Bone marrow (tissue), 2 donors: ENCODE measurements at places on chromosomes 13 and 19.

- DNase-seq, result no peak
Measured at GRCh38 chr13:92842145-92842544, 384.5 kb upstream of the GPC6 start.

- DNase-seq, result no peak
Measured at GRCh38 chr13:44273991-44274770, 99.4 kb upstream of the SERP2 start.

DNA sequence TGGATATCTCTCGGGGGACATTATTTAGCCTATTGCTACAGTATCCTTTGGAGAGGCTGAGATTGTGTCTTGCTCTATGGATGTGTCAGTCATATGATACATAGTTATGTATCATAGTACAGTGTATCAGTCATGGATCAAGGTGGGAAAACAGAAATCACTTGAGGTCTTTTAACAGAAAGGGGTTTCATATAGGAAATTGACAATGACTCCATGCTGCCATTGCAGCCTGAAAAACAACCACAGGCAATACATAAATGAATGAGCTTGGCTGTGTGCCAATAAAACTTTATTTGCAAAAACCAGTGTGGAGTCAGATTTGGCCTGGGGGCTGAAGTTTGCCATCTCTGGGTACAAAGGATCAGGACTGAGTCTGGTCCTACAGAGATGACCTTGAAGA lies 35.4 kb downstream of the COLGALT1 start:
- DNase-seq, result no peak

DNA sequence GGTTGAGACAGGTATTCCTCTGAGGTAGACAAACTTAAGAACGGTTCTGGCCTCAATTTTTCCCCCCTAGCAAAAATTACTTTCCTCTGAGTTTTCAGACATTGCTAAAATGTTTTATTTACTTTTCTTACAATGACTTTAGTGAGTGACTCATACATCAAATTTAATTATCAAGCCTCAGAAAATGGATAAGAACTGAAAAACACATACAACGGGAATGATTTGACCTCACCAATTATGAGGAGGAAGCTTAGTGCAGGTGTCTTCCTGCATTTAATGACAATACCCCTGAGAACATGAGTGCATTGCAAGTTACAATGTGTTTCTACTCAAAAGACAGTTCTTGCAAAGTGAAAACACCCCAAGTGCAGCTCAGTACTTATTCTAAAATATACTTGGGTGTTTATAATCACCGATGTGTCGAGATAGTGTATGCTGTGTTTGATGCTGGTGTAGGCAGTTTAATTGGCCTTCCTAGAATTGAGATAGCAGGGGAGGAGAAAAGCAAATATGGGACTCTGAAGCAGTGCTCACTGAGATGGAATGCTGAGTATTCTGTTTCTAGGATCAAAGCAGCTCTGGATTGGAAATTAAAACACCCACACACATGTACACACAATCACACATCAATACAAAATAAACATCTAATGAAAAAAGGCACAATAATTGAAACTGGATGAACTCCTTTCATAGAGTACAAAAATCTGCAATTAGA lies 189.5 kb upstream of the SLC10A2 start:
- DNase-seq, result no peak

- DNase-seq, result no peak
Measured at GRCh38 chr13:95624020-95624419, 20.5 kb downstream of the DZIP1 start.

DNA sequence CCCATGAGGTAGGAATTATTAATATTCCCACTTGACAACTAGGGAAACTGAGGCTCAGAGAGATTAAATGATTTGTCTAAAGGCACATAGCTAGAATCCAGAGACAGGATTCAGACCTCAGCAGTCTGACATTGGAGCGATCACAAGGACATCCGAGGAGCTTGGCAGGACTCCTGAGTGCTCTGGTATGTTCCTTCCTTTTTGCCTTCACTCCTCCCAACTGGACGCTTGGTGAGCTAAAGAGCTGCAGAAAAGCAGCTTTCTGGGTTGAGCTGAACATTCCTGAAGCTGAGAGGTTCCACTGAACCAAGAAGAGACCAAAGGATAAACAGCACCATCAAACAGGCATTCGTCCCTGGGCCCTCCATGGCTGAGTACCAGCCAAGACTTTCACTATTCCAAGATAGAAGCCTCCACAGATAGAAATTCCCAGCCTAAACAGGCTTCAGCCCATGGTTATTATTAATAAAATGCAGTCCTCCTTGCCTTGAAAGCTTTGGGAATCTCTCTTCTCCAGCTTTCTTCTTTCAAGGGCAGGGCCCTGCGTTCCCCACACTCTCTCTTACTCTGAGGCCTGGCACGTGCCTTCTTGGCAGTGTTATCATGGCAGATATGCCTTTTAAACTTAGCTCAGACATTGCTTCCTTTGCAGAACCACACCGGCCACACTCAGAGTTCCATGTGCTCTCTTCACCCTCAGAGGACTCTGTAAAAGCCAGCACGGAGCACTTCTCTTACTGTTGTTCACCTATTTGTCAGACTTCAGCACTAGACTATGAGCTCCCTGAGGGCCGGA lies 97.1 kb downstream of the CYSLTR2 start:
- DNase-seq, result no peak

DNA sequence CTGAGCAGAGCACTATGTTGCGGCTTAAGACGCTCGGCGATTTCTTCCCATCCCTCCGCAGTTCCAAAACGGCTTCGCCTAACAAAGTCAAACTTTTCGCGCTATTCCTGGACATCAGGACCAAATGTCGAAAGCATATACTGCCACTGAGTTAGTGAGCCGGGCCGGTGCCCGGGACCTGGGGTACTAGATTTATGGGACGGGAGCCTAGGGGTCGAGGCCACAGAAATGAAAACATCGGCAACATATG lies 699 bp downstream of the RCBTB2 start:
- DNase-seq, result no peak

GRCh38 chr19:11194656-11195558 lies 2.4 kb downstream of the KANK2 start:
- no peak for DNase-seq

DNA sequence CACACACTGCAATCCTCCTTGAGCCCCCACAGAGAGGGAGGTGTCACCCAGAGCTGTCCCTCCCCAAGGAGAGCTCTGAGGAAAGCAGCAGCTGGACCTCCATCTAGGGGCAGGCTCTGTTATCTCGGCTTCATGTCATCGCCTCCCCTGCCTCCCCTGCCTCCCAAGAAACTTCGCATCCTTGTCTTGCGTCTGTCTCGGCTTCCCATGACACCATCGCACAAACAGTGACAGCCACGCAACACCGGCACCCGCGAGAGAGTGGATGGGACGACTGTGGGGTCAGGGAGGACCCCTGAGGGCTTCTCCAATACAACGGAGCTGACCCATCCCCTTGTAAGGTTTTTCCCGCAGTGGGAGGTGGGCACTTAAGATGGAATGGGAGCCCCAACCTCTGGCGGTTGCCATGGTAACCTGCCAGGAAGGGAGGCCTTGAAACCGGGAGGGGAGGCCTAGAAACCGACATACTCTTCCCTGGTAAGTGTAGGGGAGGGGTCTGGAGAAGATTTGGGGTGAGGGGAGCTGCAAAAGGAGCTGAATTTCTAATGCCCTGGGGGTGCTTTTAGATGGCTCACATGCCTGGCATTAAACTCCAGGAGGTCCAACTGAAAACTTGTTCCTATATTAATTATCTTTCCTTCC lies 16.3 kb downstream of the TLE2 start:
- no peak for DNase-seq

DNA sequence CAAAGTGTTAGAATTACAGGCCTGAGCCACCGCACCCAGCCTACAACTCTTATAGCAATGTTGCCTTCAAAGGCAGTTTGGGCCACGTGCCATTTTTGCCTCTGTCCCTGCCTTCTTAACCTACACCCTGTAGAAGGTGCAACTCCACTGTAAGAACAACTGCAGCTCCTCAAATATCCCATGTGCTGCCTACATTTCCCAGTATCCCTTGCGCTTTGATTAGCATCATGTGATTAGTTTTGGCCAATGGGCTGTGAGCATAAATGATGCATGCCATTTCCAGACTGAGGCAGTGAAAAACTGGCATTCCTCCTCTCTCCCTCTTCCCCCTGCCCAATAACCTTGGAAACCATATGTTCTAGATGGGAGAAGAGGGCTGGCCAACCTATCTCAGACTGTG lies 75.2 kb upstream of the MRI1 start:
- no peak for DNase-seq

GRCh38 chr19:30802424-30803013 lies 430.3 kb downstream of the ZNF536 start:
- no peak for DNase-seq

DNA sequence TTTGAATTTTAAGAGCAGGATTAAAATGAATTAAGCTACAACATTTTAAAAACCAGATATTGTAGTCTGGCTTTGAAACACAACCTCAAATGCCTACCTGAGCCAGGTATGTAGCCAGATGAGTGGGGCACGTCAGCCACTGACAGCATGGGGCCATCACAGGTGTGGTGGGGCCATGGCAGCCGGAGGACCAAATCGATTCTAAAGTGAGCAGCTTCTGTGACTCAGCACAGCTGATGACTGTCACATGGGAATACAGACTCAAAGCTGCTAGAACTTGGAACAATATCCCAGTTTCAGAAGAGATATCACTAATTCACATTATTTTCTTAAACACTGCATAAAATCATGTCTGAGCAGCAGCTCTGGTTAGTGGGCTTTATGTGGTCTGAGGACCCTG lies 52.8 kb downstream of the SERP2 start:
- DNase-seq, result no peak

DNA sequence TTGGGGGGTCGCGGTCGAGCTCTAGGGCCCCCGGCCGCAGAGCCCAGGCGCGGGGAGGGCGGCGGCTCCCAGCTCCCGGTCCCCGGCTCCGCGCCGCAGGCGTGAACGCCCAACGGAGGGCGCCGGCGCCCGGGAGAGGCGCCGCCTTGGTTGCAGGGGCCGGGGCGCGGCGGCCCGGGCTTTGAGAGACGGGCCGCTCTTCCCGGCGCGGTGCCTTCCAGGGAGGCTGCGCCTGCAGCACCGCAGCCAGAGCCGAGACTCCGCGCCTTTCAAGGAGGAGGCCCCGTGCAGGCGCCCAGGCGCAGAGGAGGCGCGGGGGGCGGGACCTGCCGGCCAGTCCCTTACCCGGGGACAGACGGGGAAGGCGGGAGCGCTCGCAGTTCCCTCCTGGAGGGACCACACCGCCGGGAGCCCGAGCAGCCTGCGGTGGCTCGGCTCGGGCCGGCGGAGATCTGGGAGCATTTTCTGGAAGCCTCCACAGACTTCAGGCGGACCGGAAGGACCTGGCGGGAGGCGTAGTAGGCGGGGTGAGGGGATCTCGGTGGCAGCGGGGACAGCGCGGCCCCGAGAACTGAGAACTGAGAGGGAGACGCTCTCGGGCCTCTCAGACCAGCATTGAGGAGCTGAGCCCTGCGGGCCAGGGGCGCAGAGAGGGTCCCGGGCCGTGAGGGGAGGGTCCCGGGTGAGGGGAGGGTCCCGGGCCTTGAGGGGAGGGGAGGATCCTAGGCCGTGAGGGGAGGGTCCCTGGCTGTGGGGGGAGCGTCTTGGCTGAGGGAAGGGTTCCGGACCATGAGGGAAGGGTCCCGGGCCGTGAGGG lies 25.5 kb upstream of the MCF2L start:
- DNase-seq, result peak; percentile 7

DNA sequence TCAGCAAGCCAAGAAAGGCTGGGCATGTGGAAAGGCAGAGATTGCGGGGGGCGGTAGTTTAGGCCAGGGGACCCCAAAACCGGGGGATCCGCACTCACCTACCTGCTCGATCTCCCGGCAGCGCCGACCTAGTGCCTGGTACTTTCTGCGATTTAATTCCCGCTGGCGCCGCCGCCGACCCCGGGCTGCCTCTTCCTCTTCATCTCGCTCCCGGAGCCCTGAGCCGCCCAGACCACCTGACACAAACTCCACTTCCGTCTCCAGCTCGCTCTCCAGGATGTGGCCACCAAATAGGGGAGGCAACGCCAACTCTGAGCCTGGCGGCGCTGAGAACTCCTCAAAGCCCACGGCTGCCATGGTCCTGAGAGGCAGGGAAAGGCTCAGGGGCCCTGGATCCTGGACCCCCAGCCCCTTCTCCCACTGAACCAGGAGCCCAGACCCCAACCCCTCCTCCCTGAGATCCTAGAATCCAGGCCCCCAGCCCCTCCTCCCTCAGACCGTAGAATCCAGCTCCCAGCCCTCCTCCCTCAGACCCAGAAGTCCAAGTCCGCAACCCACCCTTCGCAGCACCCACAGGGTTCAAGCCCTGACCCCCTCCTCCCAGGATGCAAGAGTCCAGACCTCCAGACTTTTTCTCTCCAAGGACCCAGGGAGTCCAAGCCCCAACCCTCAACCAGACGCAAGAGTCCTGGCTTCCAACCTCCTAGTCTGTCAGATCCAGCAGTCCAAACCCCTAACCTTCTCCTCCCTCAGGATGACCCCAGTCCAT lies 933 bp downstream of the TFPT start:
- DNase-seq, result no peak

GRCh38 chr13:79389026-79389425 lies 17.0 kb downstream of the RBM26 start:
- peak; percentile 51 for DNase-seq

DNA sequence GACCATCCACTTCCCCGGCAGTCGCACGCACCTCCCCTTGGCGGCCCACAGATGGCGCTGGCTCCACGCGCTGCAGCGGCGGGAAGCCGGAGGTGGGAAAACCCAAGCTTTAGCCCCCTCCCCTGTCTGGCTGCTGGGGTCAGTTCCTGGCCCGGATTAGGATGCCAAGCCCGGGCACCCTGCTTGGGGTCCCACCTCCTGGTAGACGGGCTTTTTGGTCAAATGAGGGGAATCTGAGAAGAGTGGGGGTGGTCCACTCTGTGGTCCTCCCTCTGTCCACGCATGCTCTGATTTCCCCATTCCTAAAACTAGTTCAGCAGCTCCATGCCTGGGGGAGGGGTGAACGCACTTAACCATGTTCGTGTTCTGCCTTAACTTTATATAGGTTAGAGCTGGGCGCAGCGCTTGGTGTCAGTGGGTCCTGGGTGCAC lies 8.1 kb upstream of the ADGRE2 start:
- DNase-seq, result no peak

DNA sequence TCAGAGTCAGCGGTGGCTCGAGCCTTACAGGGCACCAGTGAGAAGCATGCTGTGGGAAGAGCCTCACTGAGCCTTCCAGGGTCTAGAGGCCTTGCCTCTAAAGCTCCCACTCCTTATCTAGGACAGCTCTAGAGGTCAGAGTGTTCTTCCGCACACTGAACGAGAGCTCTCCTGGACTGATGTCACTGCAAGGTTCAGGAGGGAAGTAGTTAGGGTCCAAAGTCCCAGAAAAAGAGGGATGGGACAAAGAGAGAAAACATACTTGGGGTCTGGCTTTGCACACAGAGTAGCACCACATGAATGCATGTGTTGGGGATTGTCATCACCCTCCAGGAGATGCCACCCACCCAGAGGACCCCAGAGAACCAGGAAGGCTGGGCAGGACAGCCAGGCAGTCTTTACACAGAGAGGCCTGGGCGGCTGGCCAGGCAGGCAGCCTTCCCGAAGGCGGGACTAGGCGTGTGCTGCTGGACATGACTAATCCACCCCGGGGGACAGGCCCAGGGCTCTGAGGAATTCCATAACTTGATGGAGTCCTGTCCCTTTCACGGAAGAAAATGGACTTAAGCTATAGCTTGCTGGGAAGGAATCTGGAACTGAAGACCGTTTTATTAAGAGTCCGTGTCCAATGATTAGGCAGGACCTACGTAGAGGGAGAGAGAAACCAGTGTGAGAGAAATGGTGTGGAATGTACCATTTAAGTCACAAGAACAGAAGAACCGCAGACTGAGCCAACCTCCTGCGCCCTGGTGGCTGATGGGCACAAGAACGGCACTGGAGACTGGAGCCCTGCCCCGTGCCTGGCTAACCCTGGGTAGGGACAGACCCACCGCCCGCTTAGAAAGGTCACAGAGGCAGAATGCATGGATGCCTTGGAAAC lies 16.6 kb upstream of the EPHX3 start:
- DNase-seq, result no peak

- no peak for DNase-seq
Measured at GRCh38 chr19:32971012-32971595, 654 bp downstream of the CEP89 start.
